ENCODE measurements at places on chromosomes 7 and 10.
A peak's percentile ranks its signal among the peaks of the same experiment; 100 is the strongest.

- DNase-seq, result no peak
Measured at GRCh38 chr10:44925224-44925623, 14.1 kb downstream of the TMEM72 start.

GRCh38 chr10:70289739-70290138 lies 5.9 kb upstream of the NPFFR1 start:
- DNase-seq, result no peak

GRCh38 chr10:110723224-110723891 lies 79.2 kb downstream of the RBM20 start:
- DNase-seq, result no peak

DNA sequence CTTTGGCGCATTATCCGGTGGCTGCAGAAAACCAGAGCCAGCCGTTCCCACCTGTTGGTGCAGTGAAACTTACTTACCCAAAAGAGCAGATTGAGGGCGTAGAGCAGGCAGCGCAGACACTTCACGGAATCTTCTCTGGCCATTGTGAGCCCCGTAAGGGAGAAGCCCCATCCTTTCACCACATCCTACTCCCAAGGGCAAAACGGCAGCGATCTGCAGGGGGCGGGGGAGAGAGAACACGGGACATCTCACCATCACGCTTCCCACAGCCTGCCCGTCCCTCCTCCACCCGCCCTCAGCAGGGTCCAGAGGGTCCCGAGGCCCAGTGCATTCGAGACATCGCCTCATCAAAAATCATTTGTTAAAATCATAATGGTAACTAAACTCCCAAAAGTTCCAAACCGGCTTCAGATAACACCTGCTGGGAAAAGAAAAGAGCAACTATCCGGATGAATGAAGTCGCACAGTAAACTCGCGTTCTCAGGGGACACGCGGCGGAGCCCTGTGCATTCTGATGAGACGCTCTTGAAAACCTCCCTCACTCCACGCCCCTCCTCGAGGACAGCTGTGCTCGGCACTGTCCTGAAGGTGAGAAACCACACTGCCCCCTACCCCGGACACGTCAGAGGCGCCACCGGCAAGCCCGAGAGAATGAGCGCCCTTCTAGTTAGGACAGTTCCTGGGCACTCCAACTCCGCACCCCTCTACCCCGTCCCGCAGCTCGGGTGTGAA lies 1.2 kb downstream of the TSPAN12 start:
- peak; percentile 15 for DNase-seq

DNA sequence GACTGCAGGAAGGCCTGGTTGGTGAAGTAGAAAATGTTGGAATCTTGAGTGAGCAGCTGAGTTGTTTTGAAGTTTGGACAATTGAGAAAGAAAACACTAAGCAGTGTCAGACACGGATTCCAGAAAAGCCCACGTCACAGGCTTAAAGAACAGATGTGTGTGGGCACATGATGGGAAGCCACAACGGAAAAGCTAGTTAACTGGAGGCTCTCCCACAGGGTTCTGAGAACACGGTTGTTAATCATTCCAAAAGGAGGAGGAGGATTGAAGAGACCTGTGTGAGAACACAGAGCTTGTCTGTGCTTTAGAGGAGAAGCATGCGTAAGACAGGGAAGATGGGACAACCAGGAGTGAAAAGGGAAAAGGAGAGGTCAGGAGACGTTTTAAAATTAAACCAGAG lies 42.6 kb downstream of the SHH start:
- DNase-seq, result no peak

GRCh38 chr7:86956567-86956966 lies 102.9 kb downstream of the ELAPOR2 start:
- DNase-seq, result no peak

- DNase-seq, result no peak
Measured at GRCh38 chr10:102649797-102650654, 5.7 kb downstream of the TRIM8 start.

DNA sequence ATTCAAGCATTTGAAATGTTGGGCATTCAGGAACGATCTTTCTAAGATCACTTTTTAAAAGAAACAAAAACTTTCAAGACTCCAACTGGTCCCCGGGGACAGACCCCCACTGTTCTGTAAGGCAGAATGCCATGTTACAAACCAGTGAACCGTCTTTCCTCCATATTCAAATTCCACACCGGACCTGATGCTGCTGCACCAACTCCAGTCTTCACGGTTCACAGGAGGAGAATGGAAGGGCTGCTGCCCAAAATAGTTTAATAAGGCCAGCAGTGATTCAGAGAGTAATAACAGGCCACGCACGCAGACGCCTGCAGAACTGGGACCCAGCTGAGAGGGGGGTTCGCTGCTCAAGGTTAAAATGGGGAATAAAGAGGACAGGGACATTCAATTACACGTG lies 47.2 kb downstream of the OSBPL3 start:
- no peak for DNase-seq

DNA sequence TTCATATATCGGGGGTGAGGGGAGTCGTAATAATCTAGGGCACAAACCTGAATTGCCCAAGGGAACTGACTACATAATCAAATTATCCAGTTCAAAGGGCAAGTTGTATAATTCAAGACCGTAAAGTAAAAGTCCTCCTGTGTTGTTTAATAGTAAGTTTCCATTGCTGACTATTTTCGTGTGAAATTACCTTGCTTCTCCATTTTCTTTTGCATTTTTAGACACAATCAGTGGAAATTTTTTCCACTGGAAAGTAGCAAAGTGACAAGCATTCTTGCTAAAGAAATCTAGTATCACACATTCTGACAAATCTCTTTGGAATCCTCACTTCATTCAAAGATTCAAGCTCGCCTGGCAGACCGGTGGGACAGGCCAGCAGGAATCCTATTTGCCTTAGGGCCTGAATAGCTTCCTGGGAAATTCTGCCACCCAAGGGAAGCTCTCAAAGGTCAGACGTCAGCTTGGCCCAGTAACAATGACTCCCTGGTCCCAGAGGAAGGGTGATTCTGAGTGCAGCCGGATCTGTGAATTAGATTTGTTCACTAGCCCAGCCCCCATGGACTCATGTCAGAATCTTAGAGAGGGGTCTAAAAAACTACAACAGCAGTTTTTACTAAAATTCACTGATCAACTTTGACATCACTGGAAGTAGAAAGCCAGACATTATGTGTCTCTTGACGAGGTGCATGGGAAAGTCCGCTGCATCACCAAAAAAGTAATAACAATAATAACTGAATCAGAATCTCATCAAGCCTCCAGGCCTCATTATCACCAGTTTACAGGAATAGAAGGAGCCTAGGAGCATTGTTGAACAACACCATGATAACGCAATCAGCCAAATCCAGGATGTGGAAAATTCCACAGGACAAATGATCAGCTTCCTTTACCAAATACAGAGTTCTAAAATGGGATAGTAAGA lies 161.0 kb downstream of the SKIDA1 start:
- DNase-seq, result no peak

DNA sequence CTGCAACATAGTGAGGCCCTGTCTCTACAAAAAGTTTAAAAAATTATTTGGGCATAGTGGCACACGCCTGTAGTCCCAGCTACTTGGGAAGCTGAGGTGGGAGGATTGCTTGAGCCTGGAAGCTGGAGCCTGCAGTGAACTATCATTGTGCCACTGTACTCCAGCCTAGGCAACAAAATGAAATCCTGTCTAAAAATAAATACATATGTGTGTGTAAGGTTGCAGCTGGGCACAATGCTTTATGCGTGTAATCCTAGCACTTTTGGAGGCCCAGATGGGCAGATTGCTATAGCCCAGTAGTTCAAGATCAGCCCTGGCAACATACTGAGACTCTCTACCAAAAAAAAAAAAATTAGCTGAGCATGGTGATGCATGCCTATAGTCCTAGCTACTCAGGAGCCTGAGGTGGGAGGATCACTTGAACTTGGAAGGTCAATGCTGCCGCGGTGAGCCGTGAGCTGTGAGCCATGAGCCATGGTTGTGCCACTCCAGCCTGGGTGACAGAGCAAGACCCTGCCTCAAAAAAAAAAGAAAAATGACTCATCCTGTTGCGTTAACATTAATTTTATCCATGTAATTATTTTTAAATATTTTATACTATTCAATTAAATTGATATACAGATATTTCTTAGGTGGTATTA lies 38.3 kb downstream of the CCAR1 start:
- DNase-seq, result no peak

GRCh38 chr7:74619235-74619860 lies 38.2 kb upstream of the GTF2I start:
- DNase-seq, result no peak

DNA sequence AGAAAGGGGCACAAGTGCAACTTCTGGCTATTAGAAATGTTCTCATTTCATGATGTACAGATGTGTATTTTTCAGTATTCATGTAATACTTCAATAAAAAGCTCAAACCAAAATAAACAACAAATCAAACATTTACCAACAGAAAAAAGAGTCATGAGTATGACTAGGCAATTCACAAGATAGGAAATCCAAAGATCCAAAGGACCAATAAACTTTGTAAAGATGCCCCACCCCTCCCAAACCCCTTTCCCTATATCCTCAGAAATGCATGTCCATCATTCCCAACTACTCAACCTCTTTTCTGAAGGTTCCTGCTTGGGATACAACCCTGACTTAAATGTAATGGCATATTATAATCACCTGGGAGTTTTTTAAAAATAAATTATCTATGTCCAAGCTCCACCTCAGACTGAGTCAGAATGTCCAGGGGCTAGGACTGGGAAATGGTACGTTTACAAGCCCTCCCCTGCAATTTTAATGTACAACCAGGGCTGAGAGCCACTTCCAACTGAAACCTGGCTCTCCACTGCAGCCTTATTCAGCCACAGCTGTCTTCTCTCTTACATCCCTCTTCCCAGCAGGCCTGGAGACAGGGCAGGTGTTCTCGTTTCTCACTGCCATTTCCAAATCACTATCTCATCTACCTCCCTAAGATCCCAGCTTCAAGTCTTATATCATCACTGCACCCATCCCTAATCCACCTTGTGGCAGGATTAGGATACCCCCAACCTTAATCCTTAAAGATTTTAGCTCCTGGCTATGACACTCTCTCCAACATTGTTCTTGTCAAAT lies 36.5 kb downstream of the COA1 start:
- no peak for DNase-seq
